ENCODE measurements at places on chromosomes 7 and 10.

DNA sequence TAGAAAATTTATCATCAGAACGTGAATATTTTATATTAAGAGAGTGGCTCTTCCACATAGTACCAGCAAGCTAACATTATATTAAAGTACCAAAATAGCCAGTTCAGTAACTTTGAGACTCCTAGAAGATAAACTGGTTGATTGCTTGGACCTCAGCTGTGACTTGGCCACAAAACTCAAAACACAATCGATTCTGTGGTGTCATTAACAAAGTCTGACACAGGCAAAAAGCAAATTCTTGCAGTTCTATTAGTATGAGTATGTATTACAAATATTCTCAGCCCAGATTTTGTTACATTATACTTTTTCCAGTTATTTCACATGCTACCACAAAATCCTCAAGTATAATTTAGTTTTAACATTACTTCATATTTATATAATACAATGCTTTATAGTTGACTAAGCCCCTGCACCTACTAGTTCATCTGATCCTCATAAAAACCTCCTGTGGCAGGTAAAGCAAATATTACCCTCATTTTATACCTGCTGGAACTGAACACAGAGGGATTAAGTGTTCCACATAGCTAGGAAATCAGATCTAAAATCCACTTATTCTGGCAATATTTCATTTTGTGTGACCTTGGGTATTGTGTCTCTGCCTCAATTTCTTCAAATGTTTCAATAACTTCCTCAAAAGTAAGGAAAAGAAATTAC lies 279.9 kb upstream of the MKLN1 start:
- DNase-seq = no peak

- DNase-seq = no peak
Observed at GRCh38 chr7:104931181-104931781, 82.7 kb upstream of the KMT2E start.

DNA sequence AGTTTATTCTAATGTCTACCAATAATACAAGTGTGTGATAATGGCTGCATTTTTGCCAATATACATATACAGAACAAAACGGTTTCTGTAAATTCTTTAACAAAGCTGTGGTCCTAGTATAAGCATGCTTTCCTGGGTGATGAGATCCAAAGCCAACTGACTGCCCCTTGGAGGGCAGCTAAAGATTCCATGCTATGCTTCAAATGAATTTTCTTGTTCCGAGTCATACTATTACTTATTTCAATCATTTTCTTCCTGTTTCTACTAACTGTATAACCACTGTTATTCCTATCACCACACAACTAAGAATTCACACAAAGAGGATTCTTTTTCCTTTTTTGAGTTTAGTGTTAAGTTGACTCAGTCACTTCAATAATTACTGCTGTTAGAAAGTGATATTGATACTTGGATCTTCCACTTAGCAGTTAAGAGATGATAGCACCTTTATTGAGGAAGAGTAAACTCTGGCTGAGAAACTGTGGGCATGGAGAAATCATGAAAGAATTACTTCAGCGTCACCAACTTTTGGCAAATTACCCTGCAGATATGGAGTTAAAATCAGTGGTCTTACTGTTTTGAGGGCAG lies 197.5 kb downstream of the ARL4A start:
- DNase-seq = no peak

GRCh38 chr10:71549766-71550533 lies 153.2 kb downstream of the CDH23 start:
- no peak for DNase-seq

- no peak for DNase-seq
Observed at GRCh38 chr7:70867513-70867912, 264.4 kb upstream of the GALNT17 start.

Data from RWPE2 (cell line).